ENCODE measurements at places on chromosomes 3 and 15.

DNA sequence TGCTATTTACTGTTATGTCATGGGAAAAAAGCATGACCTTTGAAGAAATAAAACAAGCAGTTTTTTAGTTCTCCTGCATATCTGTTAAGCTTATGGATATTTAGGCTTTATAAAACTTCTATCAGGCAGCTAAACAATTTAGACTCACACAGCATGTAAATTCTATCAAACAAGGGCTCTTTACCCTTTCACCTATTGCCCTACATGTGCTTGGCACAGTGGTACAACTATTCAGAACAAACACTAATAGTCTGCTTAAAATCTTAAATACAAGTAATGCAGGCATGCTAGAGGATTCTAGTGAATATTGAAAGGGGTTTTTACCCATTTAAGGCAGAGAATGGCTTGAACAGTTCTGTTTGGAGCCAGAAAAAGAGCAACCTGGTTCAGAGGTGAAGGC is 23.4 kb upstream of the NANOGP8 start:
- H3K36me3 ChIP-seq, result no peaks in the 10 kb centered on the region
- H3K27me3 ChIP-seq, result no peaks in the 10 kb centered on the region
- H3K4me3 ChIP-seq, result no peak overlapping the region
- no peak overlapping the region for H3K27ac ChIP-seq
- H3K4me1 ChIP-seq, result no peaks in the 10 kb centered on the region
- no peak for DNase-seq

GRCh38 chr3:25536521-25537391 is 108.7 kb downstream of the RARB start:
- H3K4me1 ChIP-seq, result no peaks in the 10 kb centered on the region
- H3K36me3 ChIP-seq, result no peaks in the 10 kb centered on the region
- DNase-seq, result no peak
- no peak overlapping the region for H3K27ac ChIP-seq
- no peaks in the 10 kb centered on the region for H3K27me3 ChIP-seq

DNA sequence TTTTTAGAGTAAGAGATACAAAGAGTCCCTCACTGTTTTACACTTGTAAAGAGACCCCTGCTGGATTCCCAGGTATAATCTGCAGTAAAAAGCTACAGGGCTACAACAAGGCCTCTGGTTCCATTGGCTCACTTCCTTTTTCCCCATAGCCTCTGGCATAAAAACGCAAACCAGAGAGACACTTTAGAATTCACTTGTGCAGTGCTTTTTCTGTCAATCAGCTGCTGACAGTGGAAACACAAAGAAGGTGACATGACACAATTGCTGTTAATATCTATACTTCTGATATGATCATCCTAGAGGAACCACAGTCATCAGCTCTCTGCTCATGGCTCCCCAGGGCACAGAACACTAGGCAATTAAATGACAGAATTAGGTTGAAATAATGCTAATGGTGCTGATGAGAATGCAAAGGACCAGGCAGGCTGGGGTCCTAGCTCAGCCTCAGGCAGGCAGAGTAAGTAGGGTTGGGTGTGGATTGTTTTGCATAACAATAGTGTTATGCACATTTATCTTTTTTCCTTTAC is 667.9 kb upstream of the CFAP20DC start:
- DNase-seq, result no peak
- no peak overlapping the region for H3K27ac ChIP-seq
- no peak overlapping the region for H3K4me3 ChIP-seq

DNA sequence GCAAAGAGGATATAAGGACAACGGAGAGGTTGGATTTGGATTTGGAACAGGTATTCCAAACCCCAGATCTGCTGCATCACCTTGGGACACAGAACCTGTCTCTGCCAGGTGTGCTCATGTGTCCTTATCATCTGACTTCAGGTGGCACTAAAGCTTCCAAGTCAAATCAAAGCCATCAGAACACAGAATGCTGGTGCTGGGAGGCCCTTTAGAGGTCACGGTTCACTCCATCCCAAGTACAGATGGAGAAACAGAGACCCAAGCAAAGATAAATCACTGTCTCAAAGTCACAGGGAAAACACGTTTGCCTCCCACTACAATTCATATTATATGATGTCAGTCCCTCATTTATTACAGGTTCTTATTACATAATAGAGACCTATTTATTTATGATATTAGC is 72.8 kb downstream of the HES1 start:
- H3K4me1 ChIP-seq, result peaks cover 4% of the 10 kb centered on the region
- no peaks in the 10 kb centered on the region for H3K36me3 ChIP-seq
- no peak overlapping the region for H3K27ac ChIP-seq
- DNase-seq, result no peak
- H3K27me3 ChIP-seq, result peaks cover 12% of the 10 kb centered on the region

All from astrocyte (in vitro differentiated cells and primary cell).